Large intestine (tissue), 12 donors: ENCODE measurements at places on chromosomes 5 and 9.

DNA sequence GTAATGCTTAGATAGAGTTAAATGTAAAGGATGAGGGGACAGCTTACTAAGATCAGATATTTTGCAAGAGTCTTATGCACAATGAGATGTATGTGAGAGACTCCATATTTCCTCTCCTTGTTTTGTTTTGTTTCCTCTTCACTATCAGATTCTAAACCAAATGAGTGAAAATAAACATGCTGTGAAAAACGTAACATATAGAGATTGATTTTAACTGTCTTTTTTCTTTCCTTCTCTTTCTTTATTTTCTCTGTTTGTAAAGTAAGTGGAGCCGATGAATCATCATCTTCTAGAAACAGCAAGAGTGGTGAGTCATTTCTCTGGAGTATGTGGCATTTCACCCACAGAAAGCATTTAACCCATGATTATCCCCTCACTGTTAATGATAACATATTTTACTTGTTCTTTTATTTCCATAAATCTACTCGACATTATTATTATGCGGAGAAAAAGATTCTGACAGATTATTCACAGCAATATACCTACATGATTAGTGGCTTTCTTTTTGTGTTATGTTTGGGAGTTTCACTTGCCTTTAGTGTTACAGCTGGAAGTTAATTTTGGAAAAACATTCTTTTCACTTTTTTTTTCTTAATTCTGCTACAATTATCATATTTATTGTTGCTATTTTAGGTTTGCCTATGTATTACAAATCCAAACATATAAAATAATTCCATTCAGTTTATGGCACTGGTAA lies 2.1 kb upstream of the ANXA1 start:
- DNase-seq: peak; percentile 61

DNA sequence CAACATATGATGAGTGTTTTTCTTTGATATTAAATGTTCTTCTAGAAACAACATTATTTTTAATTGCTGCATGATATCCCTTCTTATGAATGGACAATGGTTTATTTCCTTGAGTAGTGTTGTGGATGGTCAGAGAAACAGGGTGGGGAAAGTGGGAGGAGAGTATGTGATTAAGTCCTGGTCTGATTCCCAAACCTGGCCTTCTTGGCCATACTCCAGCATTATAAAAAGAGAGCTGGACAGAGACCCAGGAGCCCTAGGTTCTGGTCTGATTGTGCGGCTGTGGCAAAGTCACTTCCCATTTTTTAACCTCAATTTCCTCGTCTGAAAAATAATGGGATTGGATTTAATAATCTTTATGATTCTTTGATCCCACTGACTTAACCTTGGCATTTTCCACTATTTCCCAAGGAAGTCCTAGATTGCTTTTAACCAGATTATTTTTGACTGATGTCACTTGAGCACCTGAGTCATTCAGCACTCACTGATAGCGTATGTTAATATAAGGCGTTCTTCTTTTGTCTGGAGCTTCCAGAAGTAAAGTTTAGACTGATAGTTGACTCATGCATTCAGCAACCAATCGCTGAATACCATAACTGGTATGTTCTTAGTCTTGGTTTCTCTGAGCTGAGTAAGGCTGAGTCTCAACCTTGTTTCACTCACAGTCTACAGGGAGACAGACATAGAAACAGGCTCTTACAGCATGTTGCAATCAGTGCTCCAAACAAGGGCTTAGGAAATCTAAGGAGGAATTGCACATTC lies 26.2 kb downstream of the OSMR start:
- DNase-seq: no peak

DNA sequence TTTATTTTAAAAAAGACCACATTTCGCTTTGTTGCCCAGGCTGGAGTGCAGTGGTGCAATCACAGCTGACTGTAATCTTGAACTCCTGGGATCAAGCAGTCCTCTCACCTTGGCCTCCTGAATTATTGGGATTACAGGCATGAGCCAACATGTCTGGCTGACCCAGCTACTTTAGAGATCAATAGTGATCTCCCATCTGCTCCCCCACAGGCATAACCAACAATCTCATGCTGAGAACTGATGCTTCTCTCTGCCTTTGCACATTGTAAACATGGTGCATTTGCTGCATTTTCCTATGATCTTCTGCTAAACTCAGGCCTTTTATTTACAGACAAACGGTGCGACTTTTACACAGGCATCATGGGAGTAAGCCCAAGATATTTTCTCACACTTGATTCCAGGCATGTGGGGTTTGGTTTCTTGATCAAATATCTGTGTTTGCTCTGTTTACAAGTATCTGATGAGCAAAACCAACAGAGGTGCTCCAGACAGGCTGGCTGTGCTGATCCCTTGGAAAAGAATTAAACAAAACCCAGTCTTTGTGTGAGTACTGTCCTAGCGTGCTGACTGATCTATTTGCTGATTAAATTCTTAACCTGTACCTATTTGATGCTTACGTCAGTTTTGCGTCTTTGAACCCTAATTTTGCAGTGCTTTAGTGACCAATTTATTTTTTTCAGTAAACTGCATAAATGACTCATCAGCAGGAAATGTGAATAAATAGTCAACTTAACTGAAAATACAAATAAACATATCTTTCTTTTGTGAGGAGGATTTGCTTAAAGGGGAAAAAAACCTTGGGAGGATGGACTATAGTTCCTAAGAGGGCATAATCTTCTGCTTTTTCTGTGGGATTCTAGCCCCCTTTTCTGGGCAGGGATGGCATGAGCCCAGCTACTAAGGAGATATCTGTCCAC lies 191.7 kb upstream of the NR3C1 start:
- DNase-seq: no peak

GRCh38 chr5:39639618-39640089 lies 214.9 kb upstream of the DAB2 start:
- no peak for DNase-seq

GRCh38 chr9:36853233-36853632 lies 180.8 kb downstream of the PAX5 start:
- DNase-seq: no peak

- DNase-seq: peak; percentile 49
Measured at GRCh38 chr5:124056991-124057723, 545.2 kb downstream of the CSNK1G3 start.

DNA sequence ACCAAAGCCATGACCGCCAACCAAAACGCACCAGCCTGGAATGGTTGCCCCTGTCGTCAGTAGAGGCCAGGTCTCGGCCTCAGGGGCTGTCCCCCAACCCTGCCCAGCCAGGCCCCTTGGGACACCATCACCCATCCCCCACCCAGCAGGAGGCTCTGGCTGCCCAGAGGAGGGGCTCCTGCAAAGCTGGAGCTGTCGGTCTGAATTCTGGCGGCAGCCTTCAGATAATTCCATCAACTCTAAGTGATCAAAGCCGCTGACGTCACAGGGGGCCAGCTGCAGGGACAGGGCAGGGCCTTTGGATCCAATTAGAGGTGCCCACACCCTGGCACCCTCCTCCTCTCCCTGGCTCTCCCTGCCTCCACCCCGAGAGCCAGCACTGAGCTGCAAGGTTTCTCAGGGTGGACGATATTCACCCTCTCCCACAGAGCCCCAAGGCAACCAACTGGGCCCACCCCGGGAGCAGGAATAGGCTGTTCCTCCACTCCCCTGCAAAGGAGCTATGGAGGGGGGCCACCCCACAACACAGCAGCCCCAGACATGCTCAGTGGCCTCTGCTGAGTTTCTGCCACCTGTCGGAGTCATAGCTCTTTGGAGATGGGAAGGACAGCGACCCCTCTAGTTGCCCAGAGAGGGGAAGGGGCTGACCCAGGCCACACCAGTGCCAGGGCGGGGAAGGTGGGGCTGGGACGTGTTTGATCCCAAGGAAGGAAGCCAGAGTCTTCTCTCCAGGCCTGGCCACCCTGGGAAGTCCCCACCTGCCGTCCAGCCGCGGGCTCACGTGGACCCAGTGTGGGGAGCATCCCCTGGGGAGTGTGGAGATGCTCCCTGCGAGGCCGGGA lies 78.4 kb downstream of the NTNG2 start:
- DNase-seq: peak; percentile 28

DNA sequence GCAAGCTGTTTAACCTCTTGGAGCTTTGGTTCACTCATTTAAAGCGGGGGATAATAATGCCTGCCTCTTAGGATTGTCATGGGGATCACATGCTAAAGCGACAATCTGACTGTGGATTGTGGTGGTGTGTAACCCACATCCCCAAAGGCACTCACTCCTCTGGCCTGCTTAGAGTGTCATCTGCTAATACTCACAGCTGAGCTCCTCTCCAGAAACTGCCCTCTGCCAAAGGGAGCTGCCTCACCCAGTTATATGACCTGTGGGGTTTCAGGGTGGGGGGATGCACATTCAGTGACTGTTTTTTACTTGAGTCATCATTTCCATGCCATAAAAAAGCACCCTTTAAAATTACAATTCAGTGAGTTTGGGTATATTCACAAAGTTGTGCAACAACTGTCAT lies 110.0 kb upstream of the SPOCK1 start:
- no peak for DNase-seq

DNA sequence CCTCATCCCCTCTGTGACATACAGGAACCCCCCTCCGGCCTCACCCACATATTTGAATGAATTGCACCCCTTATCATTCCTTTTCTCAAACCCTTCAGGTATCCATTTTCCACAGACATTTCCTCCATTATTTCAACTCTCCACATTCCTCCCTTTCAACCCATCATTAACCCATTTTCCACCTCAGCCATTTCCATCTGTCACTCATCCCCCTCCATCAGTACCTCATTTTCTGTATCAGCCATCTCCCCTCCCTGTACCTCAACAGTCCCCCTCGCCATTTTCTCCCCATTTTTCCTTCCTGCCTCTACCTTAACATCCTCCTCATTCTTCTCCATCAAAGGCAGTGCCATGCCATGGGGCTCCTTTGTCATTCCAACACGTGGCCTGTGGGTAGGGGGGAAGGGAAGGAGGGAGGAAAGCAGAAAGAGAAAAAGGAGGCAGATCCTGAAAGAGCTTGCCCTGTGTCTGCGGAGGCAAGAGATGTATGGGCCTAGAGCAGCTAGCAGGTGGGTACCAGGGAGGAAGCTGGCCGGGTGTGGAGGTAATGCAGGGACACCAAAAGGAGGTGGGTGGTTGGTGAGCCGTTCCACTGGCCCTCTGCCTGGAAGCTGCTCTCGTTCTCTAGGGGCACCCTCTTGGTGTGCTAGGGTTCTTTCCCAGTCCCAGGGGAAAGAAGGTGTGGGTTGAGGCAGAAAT lies 1.5 kb downstream of the DNAJB5 start:
- no peak for DNase-seq

DNA sequence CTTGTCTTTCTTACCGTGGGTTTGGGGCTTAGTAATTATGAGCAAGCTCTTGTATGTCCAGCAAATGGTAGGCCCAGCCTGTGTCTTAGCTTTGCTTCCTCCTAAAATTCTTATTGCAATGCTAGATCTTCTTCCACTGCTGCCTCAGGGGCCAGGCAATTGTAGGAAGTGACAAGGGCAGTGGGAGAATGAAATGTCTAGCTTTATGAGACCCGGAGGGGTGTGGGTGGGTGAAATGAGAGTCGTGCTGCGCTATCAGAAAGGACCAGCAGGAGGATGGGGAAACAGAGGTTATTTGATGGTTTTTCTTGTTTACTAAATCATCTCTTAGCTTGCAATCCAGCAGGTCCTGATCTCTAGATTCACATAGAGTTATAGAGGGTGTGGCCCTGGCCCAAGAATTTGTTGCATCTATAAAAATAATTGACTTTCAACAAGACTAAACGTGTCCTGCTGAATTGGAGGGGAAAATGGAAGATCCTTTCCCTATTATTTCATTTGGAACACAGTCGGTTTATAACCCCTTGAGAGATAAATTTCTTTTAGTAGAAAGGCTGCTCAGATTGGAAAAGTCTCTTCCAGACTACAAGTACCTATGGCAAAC lies 43.7 kb downstream of the ZNF366 start:
- DNase-seq: no peak

- no peak for DNase-seq
Measured at GRCh38 chr9:70533492-70533891, 119.0 kb upstream of the KLF9 start.
